CD4-positive, alpha-beta T cell treated with Interleukin-6 for 4 hours (primary cell): ENCODE measurements at places on chromosomes 12 and 14.
A peak's percentile ranks its signal among the peaks of the same experiment; 100 is the strongest.

DNA sequence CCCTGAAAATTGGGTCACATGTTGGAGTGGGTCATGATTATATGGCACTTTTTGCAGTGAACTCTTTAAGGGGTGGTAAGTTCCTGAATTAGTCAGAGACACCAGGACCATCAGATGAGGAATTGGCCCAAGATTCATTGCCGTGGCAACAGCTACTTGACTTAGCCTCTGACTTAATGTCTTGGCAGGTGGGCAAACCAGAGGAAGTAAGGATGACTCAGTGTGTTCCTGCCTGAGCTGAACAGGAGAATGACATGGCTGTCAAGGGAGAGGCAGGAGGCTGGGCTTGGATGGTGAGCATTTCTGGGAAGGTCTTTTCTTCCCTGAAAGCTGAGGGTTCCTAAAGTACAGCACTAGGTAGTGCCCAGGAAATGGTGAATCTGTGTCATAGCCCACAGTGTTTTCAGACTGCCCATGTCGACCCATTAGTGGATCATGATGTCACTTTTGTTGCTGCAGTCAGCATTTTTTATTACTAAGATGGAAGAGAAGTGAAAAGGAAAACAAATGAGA lies 170.1 kb upstream of the PWP1 start:
- DNase-seq, result peak; percentile 12

DNA sequence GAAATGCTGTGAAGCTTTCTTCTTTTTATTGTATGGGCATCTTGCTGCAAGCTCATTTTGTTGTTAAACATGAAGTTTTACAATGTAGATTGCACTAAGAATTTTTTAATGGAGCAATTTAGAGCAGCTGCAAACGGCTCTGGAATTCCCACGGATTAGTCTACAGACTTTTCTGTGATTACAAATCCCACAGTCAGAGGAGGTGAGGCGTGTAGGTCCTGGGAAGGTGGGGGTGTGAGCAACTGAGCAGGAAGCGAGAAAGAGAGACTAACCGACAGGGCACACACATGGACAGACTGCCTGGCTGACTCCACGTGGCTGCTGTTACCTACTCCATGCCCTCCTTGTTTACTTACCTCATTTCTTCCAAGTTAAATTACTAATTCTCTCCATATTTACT lies 348.5 kb downstream of the NPAS3 start:
- DNase-seq, result no peak

- no peak for DNase-seq
Measured at GRCh38 chr12:100733817-100734593, 60.6 kb upstream of the ANO4 start.

- DNase-seq, result no peak
Measured at GRCh38 chr12:91074851-91075250, 17.0 kb upstream of the KERA start.

DNA sequence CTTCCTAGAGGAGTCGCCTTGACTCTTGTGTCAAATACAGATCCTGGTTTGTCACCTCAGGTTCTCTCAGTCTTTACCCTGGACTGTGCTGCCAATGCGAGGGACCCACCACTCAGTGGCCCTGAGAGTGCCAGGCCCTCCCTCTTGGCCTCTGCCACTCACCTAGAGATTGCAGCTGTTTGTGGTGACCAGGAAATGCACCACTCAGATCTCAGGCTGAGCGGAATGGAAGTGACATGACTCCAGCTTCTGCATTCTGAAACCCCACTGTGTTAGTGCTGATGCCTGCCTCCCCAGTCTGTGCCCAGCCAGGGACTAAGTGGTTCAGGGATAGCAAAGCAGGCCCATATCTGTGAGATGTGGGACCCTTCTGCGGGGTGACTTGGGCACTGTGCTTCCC lies 27.8 kb upstream of the NEDD1 start:
- no peak for DNase-seq

DNA sequence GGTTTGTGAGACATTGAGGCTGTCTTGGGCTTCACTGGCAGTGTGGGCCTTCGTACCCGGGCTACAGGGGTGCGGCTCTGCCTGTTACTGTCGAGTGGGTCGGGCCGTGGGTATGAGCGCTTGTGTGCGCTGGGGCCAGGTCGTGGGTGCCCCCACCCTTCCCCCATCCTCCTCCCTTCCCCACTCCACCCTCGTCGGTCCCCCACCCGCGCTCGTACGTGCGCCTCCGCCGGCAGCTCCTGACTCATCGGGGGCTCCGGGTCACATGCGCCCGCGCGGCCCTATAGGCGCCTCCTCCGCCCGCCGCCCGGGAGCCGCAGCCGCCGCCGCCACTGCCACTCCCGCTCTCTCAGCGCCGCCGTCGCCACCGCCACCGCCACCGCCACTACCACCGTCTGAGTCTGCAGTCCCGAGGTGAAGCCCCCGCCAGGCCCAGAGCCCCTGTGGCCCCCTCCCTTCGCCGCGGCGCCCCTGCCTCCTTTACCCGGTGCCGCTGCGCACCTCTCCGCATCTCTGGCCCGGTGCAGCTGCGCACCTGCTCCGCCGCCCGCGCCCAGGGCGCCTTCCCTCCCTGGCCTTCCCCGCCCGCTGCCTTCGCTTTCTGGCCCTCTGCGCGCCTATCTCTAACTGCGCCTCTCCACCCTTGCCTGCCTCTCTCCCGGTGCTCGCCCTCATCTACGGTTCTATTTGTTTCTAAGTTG lies at the start of gene ENO2:
Gene ENO2, plus strand, starts transcription at position 335 of the 701 bp plus-strand sequence. CDS start 1,253 bp downstream, outside the sequence.
- DNase-seq, result peak; percentile 92

- no peak for DNase-seq
Measured at GRCh38 chr14:103832046-103832445, 15.3 kb downstream of the PPP1R13B start.
